ENCODE measurements at places on chromosomes 12 and 14. TPM values are rescaled to one million over a fixed set of nuclear protein-coding genes. Genes with fewer than 3 reads are reported as not detected.

Gene HOXC4
- total RNA-seq: 69.4 TPM

Gene KANSL2
- 48.3 TPM for total RNA-seq

Gene B4GALNT3
- total RNA-seq: 7.0 TPM

Gene OR4K2
- total RNA-seq: not detected

Gene TNFAIP2
- total RNA-seq: 108 TPM

Gene ZNF839
- total RNA-seq: 19.2 TPM

Gene CDCA3
- total RNA-seq: 11.9 TPM

Gene KRT79
- not detected for total RNA-seq

Gene TPPP2
- 0.47 TPM for total RNA-seq

Gene CEBPE
- total RNA-seq: not detected

DNA sequence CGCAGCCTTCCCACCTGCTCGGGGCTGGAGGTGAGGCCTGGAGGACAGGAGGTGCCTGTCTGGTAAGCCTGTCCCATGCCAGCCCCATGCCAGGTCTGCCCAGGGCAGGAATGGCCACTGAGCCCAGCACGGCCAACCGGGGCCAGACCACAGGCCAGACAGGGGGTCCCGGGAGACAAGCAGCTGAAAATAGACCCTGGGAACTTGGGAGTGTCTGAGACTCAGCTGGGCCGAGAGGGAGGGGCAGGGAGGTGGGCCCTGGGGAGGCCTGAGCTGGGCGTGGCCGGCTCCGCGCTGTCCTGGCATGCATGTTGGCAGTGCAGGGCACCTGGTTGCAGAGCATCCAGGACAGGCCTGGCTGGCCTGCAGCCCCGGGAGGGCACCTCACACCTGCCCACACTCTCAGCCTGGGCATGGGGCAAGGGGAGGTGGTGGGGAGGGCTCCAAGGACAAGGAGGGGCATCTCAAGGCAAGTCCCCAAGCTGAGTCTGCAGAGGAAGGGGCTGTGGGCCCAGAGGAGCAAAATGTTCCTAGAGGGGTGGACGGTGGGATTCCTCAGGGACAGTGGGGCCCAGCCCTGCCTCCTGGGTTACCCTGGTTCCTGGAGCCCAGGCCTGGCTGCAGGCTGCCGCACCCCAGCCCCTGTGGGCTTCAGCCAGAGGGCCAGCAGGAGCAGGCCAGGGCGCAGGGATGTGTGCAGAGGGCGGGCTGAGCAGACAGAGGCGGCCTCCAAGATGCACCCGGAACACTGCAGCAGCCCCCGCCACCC is 3.2 kb upstream of the CRIP1 start:
- H3K4me3 ChIP-seq: no peak overlapping the region
- H3K27ac ChIP-seq: peak overlapping the region; percentile 99
- peaks cover 56% of the 10 kb centered on the region for H3K27me3 ChIP-seq
- peaks cover 37% of the 10 kb centered on the region for H3K4me1 ChIP-seq
- DNase-seq: no peak
- no peaks in the 10 kb centered on the region for H3K36me3 ChIP-seq

GRCh38 chr12:117142094-117142493 is 42.9 kb upstream of the TESC start:
- H3K27ac ChIP-seq: no peak overlapping the region
- peaks cover 8% of the 10 kb centered on the region for H3K36me3 ChIP-seq
- H3K4me3 ChIP-seq: no peak overlapping the region
- no peak for DNase-seq
- H3K27me3 ChIP-seq: no peaks in the 10 kb centered on the region

DNA sequence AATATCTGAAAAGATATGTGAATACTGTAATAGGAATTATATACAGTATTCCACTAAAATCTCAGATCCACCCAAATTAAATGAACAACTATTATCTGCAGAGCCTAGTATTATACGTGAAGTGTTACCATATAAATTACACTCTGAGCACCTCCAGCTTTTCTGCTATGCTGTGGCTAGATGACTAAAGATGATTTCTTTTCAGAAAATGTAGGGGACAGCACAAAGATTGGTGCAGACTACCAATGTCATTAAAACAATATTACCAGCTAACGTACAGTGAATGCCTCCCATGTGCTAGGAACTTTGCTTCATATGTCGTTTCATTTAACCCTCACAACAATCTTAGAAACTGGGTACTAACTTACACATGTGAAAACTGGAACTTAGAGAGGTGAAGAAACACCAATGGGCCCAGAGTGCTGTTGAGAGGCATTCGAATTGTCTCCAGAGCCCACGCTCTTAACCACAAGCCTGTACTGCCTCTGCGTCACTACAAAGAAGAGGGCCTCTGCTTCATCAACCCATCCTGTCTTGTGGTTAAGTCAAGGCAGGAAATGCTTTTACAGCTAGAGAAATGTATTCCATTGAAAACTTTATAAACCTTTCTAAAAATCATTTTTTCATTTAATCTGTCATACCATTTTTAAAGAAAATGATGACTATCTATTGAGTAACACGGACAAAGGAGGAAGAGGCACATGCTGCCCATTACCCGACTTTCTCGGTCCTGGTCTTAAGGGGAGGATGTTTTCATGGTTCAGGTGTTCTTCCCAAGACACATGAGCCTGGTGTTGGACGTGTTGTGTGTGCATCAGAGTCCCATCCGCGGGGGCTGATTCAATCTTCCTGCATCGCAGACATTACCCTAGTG is 1.3 kb downstream of the GPR65 start:
- peaks cover 3% of the 10 kb centered on the region for H3K4me1 ChIP-seq
- H3K36me3 ChIP-seq: no peaks in the 10 kb centered on the region
- no peak for DNase-seq
- H3K27ac ChIP-seq: no peak overlapping the region
- no peaks in the 10 kb centered on the region for H3K27me3 ChIP-seq
- H3K4me3 ChIP-seq: no peak overlapping the region

DNA sequence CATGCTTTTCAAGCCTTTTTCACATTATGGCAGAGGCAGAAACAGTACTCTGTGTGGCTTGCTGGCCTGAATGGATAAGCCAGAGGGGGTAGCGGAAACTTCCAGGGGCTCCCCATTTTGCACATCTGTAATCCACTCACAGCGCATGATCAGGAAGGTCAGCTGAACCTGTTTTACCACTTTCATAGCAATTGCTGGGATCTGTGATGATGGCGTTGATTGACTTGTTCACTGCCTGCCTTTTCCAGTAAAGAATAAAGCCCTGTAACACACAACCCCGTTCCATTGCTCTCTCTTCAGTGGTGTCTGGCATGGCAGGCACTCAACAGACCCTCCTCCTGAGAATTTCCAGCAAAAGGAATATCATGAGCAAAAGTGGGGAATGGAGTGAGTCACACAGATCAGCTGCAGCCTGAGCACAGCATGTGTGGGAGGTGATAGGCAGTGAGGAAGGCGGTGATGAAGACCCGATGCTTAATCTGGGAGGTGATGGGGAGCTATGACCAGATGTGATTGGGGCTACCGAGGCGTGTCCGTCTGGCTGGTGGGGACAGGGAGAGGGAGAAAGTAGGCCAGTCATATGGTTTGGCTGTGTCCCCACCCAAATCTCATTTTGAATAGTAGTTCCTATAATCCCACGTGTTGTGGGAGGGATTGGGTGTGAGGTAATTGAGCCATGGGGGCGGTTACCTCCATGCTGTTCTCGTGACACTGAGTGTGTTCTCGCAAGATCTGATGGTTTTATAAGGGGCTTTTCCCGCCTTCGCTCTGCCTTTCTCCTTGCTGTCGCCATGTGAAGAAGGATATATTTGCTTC is 44.7 kb upstream of the CHST11 start:
- H3K4me1 ChIP-seq: peaks cover 19% of the 10 kb centered on the region
- no peak overlapping the region for H3K27ac ChIP-seq
- H3K36me3 ChIP-seq: no peaks in the 10 kb centered on the region
- H3K4me3 ChIP-seq: no peak overlapping the region

GRCh38 chr12:119147847-119148448 is 30.8 kb upstream of the HSPB8 start:
- H3K27me3 ChIP-seq: no peaks in the 10 kb centered on the region
- no peak overlapping the region for H3K27ac ChIP-seq
- H3K4me3 ChIP-seq: no peak overlapping the region
- no peaks in the 10 kb centered on the region for H3K36me3 ChIP-seq
- DNase-seq: no peak
- H3K4me1 ChIP-seq: peaks cover 15% of the 10 kb centered on the region

- H3K4me1 ChIP-seq: peaks cover 68% of the 10 kb centered on the region
- no peaks in the 10 kb centered on the region for H3K36me3 ChIP-seq
- H3K27me3 ChIP-seq: no peaks in the 10 kb centered on the region
- no peak overlapping the region for H3K4me3 ChIP-seq
- peak overlapping the region; percentile 95 for H3K27ac ChIP-seq
Measured at GRCh38 chr12:115223991-115224390, 540.0 kb upstream of the TBX3 start.

GRCh38 chr14:36498938-36499337 is 21.1 kb downstream of the NKX2-1 start:
- peaks cover 96% of the 10 kb centered on the region for H3K27me3 ChIP-seq
- H3K27ac ChIP-seq: no peak overlapping the region
- no peaks in the 10 kb centered on the region for H3K4me1 ChIP-seq
- H3K36me3 ChIP-seq: no peaks in the 10 kb centered on the region
- no peak overlapping the region for H3K4me3 ChIP-seq
- no peak for DNase-seq

GRCh38 chr12:42961395-42961794 is 371.8 kb upstream of the PRICKLE1 start:
- peaks cover 56% of the 10 kb centered on the region for H3K4me1 ChIP-seq
- no peak for DNase-seq
- H3K27me3 ChIP-seq: no peaks in the 10 kb centered on the region
- no peaks in the 10 kb centered on the region for H3K36me3 ChIP-seq
- H3K4me3 ChIP-seq: no peak overlapping the region

DNA sequence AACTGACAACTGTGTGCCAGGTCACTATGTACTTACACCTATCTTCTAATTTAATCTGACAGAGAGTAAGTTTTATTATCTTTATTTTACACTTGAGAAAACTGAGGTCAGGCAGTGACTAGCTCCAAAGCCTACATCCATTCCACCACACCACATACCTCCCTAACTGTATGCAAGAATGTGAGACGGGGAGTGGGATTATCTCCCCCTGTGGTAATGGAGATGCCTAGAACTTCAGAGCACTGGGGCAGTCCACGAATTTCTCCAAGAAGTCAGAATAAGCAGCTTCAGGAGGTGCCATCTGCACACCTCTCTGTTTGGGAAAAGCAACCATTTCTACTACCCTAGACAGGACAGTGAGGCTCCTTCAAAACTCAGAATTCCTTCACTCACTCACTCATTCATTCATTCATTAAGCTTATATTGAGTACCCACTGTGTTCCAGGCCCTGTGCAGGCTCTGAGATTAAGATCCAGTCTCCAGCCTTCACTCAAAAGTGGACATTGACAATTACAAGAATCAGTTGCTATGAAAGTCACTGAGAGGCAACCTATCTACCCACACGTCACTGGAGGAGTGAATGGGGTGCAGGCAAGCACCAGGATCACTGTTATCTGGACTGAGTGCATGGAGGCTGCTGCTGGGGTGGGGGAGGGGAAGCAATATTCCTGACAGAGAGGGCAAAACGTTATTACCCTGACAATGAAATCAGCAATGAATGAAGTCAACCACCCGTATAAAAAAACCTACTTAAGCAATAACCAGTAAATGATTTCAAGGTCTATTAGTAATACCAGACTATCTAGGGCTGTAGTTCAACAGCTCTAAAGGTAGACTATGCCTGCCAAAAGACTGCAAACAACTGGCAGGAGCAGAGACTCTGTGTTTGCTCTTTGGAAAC is 18.0 kb downstream of the SLC7A7 start:
- no peak for DNase-seq
- H3K4me1 ChIP-seq: no peaks in the 10 kb centered on the region
- peaks cover 1% of the 10 kb centered on the region for H3K27me3 ChIP-seq
- no peak overlapping the region for H3K4me3 ChIP-seq
- H3K27ac ChIP-seq: no peak overlapping the region

- H3K27ac ChIP-seq: no peak overlapping the region
- H3K27me3 ChIP-seq: no peaks in the 10 kb centered on the region
- no peak for DNase-seq
- no peak overlapping the region for H3K4me3 ChIP-seq
Measured at GRCh38 chr12:70430400-70430799, 64.3 kb downstream of the KCNMB4 start.

DNA sequence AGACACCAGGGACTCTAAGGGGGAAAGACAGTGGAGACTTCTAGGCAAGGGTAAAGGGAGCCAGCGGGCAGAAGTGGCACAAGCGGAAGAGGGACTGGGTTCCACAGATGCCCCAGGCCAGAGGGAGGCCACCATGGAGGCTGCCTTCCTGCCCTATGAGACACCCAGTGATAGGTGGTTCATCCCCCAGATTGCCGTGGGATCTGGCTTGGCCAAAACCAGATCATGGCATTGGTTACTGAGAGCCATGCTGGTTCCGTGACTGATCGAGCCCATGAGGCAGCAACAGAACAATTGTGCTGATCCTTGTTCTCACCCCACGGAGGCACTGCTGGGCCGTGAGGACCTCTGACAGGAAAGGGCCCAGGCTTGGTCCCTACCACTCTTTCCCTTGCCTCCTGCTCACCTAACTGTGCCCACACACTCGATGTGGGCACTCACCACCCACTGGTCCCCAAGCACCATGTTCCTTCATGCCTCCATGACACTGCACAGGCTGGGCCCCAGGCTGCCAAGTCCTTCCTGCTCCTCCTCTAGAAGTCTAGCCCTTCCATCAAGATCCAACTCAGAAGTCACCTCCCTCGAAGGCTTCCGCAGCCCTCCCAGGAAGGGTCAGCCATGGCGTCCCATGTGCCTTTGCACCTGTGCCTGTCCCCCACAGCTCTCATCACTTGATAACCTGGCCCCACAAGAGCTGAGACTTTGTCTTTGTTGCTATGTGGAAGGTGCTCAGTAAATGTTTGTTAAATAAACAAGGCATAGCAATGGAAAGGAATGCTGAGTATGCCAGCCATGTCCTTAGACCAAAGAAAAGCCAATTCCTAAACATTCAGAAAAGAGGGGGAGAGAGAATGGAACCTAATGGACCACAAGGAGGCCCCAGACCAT is 7.3 kb downstream of the KRT79 start:
- no peak overlapping the region for H3K27ac ChIP-seq
- H3K27me3 ChIP-seq: peaks cover 10% of the 10 kb centered on the region
- no peak for DNase-seq
- peaks cover 4% of the 10 kb centered on the region for H3K4me1 ChIP-seq

DNA sequence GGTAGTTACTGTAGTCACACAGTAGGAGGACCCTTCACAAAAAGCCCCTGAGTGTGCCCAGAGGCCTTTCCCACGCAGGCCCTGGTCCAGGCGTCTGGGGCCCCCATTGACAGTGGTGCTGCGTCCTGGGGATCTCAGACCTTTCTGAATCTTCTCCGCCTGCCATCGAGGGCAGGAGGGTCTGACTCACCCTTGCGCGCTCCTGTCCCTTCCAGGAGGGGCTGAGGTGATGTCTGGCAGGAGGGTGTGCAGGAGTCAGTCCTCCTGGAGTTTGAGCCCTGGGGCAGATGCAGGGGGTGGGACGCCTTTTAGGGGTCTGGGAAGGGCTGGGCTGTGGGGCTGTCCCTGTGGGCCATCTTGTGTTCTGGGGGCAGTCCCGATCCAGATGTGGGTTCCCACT is 386.8 kb downstream of the TMEM121 start:
- DNase-seq: no peak
- no peak overlapping the region for H3K4me3 ChIP-seq
- no peaks in the 10 kb centered on the region for H3K4me1 ChIP-seq

- DNase-seq: no peak
- H3K4me3 ChIP-seq: no peak overlapping the region
- peaks cover 41% of the 10 kb centered on the region for H3K36me3 ChIP-seq
- peaks cover 12% of the 10 kb centered on the region for H3K4me1 ChIP-seq
- no peaks in the 10 kb centered on the region for H3K27me3 ChIP-seq
- peak overlapping the region; percentile 62 for H3K27ac ChIP-seq
Measured at GRCh38 chr14:77570706-77571268, 45.6 kb downstream of the SPTLC2 start.

All from mesothelial cell of epicardium (in vitro differentiated cells).